ENCODE measurements at places on chromosomes 5 and 9. TPM values are rescaled to one million over a fixed set of nuclear protein-coding genes. Genes with fewer than 3 reads are reported as not detected.
A peak's percentile ranks its signal among the peaks of the same experiment; 100 is the strongest.

GRCh38 chr5:80240368-80240986, 15.4 kb downstream of the SERINC5 start:
- DNase-seq = no peak

DNA sequence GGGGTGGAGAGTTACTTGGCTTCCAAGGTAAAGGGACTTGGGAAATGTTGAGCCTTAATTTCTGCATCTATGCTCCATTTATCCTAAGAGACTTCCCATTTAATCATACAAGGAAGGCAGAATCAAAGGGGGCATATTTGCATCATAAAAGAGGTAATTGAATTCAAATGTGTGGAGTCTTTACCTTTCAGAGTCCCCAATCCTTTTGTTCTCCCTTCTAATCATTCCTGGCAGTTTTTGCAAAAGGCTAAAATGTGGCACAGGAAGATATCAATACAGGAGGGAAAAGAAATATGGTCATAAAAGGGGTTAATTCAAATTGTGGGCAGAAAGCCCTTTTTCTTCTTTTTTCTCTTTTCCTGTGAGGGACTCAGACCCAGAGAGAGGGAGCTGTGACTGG, 69.5 kb downstream of the SFXN1 start:
- DNase-seq = no peak

The SLC27A6 gene
- 0.59 TPM for polyA plus RNA-seq

- no peak for DNase-seq
Observed at GRCh38 chr5:119290161-119290569, 65.7 kb upstream of the TNFAIP8 start.

DNA sequence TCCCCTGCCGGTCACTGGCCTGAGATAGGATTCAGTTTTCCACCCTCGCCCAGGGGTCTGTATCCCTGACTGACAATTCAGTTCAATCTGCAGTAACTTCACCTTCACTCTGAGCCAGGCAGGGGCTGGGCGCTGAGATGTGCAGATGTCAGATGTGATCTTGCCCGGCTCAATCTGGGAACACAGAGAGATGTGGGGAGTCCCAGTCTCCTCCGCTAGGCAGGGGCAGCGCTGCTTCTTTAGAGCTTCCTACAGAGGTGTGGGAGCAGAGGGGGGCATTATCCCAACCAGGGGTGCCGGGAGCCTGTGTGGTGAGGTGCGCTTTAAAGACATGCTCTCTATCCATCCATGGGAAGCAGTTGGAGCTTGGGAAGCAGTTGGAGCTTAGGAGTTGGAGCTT, 14.6 kb downstream of the TMOD1 start:
- no peak for DNase-seq

GRCh38 chr5:14272548-14273205, 129.5 kb downstream of the TRIO start:
- no peak for DNase-seq

The ANKRD20A1 gene
- polyA plus RNA-seq = 0.49 TPM

DNA sequence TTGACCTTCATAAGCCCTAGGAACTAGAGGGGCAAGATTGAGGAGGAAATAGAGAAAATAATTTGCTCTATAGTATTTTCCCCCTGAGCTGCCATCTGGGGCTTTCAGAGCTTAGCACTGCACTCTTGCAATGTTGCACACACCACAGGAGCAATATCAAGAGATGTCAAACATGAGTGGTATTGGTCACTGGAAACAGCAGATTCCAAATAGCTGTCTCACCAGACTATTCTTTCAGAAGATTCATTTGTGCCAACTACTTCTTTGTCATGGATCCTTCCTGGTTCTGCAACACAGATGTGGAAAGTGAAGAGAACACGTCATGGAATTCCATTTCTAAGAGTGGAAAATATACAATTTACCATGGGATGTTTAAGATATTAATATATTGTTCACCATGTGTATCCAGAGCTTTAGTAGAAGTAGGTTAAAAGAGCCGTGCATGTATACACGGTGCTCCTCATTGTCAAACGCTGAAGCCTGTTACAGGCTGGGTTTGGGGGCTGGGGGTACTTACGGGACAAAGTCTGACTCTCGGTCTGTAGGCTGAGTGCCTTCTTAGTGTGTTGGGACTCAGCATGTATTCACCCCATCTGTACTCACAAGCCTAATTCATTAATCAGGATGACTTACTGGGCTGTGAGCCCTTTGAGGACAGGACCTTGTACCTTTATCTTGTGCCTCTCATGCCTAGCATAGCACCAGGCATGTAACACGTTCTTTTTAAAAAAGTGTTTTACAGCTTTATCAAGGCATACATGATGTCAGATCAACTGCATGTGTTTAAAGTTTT, 31.4 kb upstream of the GDNF start:
- DNase-seq = no peak

GRCh38 chr5:175377816-175378215, 66.2 kb downstream of the DRD1 start:
- no peak for DNase-seq

The TRAF1 gene
- polyA plus RNA-seq = 2.9 TPM

DNA sequence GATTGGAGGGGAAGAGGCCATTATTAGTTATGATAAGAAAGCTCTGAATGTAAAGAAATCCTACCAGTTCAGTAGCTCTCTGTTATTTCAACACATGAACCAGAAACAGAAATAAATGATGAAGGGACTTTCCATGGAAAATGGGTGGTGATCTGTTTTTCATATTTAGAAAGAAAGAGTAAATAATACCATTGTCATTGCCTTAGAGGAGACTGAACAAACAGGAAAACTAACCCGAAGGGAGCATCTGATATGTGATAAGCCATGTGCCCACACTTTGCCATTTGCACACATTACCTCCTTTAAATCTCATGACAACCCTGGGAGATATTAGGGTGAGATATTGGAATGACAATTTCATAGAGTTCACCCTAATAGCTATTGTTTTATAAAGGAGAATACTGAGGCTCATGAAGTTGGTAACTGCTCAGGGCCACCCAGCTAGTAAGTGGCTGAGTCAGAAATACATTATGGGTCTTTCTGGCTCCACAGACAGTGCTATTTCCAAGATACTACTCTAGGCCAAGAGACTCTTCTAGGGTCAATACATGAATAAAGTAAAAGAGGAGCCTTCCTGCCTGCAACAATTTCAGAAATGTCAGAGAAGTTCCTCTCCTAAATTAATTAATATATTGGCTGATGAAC, 111.0 kb upstream of the SLIT3 start:
- DNase-seq = no peak

DNA sequence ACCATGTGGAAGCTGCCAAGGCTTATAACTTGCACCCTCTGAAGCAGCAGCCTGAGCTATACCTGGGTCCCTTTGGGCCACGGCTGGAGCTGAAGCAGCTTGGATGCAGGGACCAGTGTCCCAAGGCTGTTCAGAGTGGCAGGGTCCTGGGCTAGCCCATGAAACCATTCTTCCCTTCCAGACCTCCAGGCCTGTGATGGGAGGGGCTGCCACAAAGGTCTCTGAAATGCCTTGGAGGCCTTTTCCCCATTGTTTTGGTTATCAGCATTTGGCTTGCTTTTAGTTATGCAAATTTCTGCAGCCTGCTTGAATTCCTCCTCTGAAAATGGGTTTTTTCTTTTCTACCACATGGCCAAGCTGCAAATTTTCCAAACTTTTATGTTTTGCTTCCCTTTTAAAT, 433.7 kb upstream of the ACO1 start:
- DNase-seq = no peak

DNA sequence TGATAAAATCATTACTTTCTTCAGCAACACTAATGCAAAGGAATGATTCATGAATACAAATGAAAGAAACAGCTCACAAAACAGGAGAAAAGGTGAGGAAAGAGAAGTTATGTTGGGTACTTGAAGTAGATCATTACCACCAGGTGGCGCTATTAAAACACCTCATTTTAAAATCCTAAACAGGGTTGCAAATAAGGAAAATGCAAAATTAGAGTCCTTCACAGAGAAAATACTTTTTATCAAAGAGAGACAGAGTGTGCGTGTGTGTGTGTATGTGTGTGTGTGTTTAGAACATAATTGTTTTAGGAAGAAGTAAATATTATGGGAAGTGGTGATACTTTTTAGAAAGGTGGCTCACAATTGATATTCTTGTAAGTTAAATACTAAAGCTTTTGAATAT, 49.5 kb upstream of the CD180 start:
- peak; percentile 88 for DNase-seq

- DNase-seq = no peak
Observed at GRCh38 chr9:37801287-37801850, 772 bp downstream of the DCAF10 start.

The FOXD4L4 gene
- polyA plus RNA-seq = not detected
